HFFc6 (cell line): ENCODE measurements at places on chromosomes 2 and 18. TPM values are rescaled to one million over a fixed set of nuclear protein-coding genes. Genes with fewer than 3 reads are reported as not detected.

Gene ZNF24
- 34.4 to 38.2 TPM (median 37.2 TPM) in 3 replicates for total RNA-seq

Gene FSHR
- total RNA-seq: not detected in 3 replicates

Gene BCL11A
- total RNA-seq: 1.1 to 2.4 TPM (median 1.7 TPM) in 3 replicates

Gene FASTKD1
- total RNA-seq: 16.0 to 23.5 TPM (median 17.5 TPM) in 3 replicates

Gene KLHL41
- 0.57 TPM in 1 of 3 replicates, not detected in the others for total RNA-seq

DNA sequence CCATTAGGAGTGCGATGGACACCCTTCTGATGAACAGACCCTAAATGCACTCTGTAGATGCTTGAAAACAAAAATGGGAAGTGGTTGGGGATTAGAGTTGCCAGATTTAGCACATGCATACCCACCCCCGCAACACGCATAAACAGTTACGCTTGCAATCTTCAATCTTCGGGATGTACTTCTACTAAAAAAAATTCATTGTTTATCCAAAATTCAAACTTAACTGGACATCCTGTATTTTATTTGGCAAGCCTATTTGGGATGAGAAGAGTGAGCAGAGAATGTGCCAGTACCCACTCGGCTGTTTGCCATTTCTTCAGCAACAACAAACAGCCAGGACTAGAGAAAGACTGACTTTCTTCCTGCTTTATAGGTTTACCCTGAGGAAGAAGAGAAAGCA, 18.4 kb downstream of the KIAA2012 start:
- no peak for DNase-seq

- DNase-seq: peak; percentile 51
These were observed 118.6 kb downstream of the RBMS1 start for GRCh38 chr2:160375037-160375436.

- DNase-seq: no peak
These were observed 15.7 kb downstream of the B3GNT7 start for GRCh38 chr2:231411237-231411636.

DNA sequence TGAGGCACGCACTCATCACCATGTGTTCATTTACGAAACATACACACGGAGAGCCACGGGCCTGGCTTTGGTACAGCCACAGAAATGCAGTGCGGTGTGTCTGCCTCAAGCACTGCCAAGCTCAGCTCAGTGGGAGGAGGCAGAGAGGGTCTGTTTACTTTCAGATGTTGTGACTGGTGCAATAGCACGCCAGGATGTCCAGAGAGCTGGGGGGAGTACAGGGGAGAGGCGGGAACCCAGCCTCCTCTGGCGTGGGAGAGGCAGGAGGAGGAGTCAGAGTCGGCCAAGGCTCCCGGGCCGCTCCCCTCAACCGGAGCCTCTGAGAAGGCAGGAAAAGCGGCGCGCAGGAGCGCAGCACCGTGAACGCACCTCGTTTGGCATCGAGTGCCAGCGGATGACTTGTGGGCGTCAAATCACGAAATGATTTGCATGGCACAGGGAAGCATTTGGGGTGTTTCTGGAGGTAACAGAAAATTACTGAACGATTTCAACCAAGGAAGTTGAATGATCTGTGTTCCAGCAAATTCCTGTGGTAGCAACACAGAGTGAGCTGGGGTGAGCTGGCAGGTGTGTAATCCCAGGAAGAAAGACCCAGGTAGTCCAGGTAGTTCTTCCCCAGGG, 143.0 kb downstream of the ZNF516 start:
- DNase-seq: peak; percentile 89

DNA sequence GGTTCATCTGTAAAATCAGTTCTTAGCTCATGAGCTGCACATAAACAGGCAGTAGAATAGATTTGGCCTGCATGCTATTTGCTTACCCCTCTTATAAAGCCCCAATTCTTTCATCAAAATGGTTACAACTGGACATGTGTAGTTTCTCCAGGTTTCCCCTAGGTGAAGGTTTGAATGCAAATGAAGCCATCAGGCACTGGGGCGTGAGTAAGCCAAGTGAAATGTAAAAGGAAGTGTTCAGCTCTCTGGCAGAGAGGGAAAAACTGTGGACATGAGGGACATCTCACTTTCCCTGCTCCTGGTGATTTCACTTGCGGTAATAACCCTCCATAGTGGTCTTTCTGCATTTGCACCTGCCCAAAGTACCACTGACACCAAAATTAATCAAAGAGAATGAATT, 1402.3 kb upstream of the LRRTM1 start:
- no peak for DNase-seq

DNA sequence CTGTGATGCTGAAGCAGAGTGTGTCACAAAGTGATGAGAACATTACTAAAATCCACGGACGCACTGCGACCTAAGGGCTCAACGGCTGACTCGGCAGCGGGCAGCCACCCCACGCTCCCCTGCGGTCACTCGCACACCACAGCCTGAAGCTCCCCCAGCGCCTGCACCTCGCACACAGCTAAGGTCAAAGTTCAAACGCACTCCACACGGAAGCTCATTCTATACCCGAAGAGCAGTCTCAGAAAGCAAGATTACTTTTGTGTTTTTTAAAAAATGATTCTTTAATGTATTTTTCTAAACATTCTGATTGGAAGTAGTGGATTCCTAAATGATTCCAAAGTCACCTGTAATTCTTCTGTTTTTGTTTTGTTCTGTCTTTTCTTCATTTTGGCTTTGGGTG, 21.7 kb downstream of the ASPRV1 start:
- DNase-seq: no peak
